ENCODE measurements at places on chromosomes 1 and 21. TPM values are rescaled to one million over a fixed set of nuclear protein-coding genes. Genes with fewer than 3 reads are reported as not detected.

CFAP107 gene
- 1.3 TPM for polyA plus RNA-seq

DNA sequence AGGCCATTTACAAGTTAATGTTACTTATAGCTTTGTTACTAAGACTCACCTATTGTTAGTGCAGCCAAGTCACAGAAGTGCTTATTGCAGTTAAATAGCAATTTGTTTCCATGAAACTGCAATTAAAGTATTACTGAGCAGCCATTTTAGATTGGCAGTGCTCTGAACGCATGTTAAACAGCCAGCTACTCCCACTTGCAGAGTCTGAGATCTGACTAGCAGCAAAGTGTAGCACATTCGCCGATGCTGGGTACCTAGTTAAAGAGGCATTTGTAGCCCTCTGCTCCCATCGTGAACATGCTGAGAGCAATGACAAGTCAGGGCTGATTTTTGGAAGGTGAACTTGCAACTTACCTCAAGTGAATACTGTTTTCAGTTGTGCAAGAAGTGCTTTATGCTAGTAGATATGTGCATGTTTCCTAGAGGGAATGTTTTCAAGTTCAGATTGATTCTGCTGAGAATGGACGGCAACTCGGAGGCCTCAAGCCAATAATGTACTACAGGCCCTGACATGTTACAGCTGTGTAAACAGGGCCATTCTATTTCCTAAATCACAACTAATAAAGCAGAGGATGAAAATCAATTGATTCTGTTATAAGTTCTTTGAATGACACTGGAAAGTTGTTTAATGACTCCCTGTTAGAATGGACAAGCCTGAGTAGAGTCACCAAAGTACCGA is 19.8 kb downstream of the LMO4 start:
- no peak for DNase-seq

DNA sequence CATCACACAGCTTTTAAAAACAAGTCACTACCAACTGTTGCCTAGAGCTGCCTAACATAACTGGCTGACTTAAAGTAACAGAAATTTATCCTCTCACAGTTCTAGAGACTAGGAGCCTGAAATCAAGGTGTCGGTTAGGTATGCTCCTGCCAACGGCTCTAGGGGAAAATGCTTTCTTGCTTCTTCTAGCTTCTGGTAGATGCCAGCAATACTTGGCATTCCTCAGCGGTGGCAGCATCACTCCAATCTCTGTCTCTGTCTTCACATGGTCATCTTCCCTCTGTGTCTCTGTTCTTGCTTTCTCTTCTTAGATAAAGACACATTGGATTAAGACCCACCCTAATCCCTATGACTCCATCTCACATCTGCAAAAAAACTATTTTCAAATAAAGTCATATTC is 51.5 kb downstream of the DMRTA2 start:
- DNase-seq, result no peak

- no peak for DNase-seq
These were observed 65.6 kb downstream of the NTPCR start for GRCh38 chr1:233015965-233016364.

GRCh38 chr1:178188306-178188705 is 94.4 kb downstream of the RASAL2 start:
- DNase-seq, result no peak

DNA sequence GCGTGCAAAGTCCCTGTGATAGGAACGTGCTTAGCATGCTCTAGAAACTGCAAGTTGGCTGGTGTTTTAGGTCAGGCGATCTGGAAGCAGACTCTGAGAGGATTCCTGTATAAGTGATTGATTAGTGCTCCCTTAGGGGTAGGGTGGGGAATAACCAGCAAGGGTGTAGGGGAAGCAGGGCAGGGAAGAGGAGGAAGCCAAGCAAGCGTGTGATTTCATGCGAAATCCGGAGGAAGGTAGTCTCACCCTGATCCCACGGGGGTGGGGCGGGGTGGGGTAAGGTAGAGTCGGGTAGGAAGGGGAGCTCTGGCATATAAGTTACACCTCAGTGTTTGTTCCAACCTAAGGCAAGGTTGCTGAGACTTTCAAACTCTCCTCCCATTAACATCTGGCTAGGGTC is 24.9 kb upstream of the CTPS1 start:
- no peak for DNase-seq

DNA sequence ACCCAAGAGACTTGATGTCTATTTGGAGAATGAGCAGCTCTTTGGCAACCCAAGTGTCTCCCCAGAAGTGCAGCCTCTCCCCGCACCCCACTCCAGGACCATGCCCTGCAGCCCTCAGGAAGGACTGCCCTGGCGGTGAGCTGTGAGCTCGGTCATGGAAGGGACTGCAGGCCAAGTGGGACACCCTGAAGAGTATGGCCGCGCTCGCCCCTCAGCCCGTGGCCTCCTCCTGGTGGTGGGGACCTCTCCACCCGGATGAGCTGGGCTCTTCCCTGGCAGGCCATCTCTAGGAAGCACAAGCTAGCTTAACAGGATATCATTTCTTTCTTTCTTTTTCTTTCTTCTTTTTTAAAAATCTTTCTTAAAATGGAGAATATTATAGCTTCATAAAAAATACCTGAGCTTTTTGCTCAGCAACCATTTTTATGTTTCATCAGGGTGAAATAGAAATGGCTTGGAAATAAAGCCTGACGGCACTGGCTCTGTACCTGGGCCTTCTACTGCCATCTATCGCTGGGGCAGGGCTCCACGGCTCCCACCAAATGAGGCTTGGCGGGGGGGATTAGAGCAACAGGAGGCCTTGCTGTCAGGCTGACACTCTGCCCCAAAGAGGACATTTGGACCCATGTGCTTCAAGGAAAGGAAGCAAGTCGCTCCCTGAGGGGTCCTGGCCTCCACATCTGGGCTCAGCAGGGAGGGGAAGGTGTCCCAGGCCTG is 296.2 kb upstream of the VAMP3 start:
- no peak for DNase-seq

GRCh38 chr1:113205980-113206766 is 133.2 kb downstream of the LRIG2 start:
- DNase-seq, result no peak

DNA sequence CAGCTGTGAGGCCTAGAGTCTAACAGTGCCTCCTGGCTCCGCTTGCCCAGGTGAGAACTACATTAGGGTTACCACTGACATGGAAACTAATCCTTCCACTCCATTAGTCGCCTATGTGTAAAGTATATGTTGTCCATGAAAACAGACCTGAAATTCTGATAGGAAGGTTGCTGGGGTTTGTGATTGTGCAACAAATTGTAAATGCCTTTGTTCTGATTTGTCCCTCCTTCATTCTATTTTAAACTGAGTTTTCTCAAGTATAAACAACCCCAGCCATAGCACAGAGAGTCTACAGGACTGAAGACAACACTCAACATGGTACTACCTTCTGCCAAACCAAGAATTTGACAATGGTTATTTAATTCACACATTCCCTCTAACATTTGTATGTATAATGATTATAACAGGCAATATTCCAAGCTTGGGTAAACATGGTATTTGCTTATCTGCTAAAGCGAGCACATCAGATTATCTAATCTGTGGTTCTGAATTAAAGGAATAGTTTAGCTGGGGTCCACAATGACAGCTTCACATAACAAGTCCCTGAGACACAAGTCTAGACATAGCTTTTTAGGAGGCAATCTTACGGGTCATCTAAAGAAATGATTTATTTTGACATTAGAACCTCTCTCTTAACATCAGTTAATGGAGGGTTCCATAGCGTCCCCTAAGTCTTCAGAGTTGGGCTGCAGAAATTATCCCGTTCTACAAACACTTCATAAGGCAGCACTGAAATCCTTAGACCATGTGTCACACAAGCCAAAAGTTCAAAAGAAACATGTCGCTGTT is 633.0 kb downstream of the SMYD3 start:
- DNase-seq, result no peak

DNA sequence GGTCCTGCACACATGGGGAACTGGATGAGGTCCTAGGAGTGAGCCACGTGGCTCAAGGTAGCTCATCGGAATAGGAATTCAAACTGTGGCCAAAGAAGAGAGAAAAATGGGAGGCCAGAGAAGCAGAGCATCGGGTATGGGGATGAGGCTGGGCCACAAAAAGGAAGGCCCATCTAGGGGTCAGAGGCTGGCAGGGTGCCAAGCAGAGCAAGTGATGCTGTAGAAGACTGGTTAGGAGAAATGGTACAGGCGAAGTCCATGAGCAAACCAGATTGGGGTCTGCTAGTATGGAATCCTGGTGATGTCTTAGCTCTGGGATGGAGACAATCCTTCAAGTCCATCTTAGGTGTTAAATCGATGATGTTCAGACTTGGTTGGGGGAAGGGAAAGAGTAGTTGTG is 68.0 kb downstream of the TEX35 start:
- no peak for DNase-seq
